ENCODE measurements at places on chromosomes 11 and 22.

DNA sequence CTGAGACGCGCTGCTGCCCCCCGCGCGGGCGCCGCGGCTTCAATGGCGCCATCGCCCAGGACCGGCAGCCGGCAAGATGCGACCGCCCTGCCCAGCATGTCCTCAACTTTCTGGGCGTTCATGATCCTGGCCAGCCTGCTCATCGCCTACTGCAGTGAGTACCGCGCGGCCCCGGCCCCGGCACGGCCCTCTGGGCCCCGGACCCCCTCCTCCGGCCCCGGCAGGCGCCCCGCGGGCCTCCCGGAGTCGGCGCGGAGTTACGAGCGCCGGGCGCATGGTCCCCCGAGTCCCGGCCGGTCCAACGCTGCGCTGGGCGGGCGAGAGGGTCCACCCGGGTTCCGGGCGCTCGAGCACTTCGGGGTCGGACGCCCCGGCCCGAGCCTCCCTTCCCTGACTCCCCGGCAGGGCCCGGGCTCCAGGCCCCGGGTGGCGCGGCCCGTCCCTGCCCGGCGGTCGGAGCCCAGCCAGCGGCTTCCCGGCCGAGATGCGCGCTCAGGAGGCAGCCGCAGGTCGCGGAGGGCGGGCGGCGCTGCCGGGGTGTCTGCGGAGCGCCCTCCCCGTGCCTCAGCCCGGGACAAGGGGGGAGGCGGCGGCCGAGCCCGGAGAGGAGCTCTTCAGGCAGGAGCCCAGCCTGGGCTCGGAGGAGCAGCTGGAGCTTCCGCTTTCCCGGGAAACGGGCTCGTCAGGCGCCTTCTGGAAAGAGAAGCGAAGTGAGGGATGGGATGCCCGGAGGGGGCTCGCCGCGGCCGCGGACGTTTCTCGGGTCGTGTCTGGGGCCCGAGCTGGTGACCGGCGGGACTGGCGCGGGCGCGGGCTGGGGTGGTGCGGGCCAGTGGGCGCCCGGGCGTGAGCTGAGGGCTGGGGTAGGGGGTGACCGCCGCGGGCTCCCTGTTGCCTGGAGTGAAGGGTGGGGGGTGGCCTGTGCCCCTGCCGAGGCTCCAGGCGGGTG, 1337.8 kb downstream of the BRD1 start:
- DNase-seq, result no peak

- no peak for DNase-seq
Observed at GRCh38 chr11:75428989-75429640, 3.9 kb downstream of the KLHL35 start.

DNA sequence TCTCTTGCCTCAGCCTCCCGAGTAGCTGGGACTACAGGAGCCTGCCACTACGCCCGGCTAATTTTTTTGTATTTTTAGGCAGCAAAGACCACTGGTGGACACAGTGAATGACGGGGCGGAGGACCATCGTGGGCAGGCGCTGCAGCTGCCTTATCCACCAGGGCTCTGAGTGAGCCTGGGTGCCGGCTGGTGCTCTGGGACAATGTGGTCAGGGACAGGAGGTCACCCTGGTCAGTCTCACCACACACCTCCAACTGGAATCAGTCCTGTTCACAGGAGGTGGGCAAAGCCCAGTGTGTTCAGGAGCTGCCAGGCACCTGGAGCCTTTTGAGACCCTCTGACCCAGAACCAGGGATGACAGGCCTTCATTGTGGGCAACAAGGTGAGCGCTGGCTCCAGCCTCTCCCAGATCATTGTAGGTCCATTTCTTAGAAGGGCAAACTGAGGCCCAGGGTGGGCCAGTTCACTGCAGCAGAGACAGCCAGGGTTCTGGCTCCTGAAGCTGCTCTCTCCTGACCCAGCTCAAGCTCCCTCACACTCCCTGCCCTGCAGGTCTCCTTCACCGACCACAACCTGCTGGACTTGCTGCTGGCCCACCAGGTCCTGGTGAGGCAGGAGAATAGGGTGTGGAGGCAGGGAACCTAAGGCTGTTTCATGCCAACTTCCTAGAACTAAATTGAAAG, 15.7 kb upstream of the CABP2 start:
- DNase-seq, result no peak

DNA sequence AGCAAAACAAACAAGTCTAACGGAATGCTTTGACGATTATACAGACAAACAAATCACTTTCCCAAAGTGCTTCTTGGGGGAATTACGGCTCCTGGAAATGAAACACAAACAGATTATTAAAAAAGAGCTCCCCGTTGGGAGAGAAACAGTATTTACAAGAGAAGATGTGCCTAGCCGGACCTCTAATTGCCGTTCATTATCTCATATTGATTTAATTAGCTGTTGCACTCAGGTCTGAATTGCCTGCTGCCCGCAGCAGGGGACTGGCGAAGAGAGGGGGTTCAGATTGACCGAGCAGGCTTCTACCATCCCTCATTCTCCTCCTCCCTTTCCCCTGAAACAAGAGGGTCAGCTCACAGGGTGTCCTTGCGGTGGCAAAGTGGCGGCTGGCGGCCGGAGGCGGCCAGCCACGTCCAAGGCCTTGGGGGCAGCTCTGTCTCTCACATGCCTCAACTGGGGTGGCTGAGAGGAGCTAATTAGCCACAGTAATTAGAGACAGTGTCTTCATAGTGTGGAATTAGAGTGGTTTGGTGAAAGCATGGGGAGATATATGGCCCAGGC, 295.1 kb downstream of the MIAT start:
- DNase-seq, result no peak

DNA sequence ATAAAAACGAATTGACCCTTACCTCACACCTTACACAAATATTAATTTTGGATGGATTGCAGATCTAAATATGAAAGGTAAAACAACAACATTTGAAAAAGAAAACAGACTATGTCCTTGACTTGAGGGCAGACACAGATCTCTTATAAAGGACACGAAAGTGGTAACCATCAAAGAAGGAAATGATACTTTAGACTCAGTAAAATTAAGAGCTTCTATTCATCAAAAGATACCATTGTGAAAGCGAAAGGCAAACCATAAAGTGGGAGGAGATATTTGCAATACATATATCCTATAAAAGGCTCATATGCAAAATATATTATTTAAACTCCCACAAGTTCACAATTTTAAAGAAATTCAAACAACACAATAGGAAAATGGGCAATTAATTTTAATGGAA, 5.0 kb downstream of the HEPACAM start:
- no peak for DNase-seq

DNA sequence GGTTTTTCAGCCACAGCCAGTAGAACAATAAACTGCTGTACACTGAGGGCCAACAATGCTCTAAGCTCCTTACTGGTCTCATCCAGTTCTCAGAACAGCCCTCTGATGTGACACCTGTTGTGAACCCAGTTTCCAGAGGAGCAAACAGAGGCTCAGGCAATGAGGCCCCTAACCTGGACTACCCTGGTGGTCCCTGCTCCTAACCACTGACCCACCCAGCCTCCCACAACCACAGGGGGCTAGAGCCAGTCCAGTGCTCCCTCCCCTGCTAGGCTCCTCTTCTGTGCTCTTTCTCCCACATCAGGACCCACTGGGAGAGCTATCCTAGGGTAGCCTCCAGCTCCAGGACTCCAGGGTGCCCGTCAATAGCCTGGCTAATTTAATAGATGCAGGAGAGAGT, 4.1 kb upstream of the SMARCB1 start:
- DNase-seq, result no peak

GRCh38 chr11:10387206-10388083, 67.6 kb upstream of the AMPD3 start:
- DNase-seq, result peak; percentile 92

- DNase-seq, result no peak
Observed at GRCh38 chr22:35332278-35332677, 32.6 kb downstream of the TOM1 start.

GRCh38 chr11:16924826-16925560, 89.2 kb downstream of the PLEKHA7 start:
- DNase-seq, result no peak

DNA sequence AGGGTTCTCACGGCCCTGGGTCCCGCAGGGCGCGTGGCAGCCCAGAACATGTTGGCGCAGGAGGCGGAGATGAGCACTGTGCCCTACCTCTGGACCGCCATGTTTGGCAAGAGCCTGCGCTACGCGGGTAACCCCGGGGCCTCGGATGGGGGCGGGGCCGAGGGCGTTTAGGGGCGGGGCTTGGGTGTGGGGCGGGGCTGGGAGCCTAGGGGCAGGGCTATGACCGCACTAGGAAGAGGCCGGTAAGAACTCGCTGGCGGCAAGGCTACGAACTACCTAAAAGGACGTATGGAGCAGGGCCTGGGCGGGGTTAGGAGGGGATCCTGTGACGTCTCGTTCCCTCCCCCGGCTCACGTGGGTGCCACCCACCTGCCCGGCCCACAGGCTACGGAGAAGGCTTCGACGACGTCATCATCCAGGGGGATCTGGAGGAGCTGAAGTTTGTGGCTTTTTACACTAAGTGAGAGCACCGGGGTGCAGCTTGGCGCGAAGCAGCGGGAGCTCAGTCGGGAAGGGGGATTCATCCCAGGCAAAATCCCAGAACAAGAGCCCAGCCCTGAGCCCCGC, 2.8 kb upstream of the LZTR1 start:
- DNase-seq, result peak; percentile 67

- DNase-seq, result peak; percentile 16
Observed at GRCh38 chr22:21936151-21936775, 16.4 kb downstream of the PPM1F start.

- no peak for DNase-seq
Observed at GRCh38 chr11:45654231-45655011, 11.0 kb downstream of the CHST1 start.

- DNase-seq, result no peak
Observed at GRCh38 chr11:114395736-114396135, 4.6 kb downstream of the C11orf71 start.

DNA sequence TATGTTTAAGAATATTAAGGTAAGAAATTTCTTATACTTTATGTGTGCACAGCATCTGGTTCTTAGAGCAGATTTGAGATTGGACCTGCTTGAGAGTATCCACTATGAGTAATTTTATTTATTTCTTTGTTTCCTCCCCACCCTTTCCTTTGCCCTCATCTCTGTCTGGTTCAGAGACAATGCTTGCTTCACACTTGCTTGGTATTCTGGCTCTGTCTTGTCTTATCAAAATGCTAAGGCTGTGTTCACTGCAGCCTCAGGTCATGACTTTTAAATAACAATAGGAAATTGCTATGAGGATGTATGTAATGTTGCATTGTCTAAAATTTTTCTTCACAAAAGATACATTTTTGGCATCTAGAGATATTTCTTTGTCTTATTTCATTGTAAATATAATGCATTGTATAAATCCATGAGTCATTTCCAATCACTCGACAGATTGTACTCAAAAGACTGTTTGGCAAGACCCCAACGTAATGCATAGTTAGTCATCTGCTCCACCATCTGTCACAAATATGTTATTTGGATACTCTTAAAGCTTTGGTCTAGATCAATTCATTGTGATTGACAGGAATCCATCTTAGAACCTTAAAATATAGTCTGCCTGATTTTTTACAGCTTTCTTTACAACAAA, 395.7 kb downstream of the AASDHPPT start:
- peak; percentile 61 for DNase-seq

GRCh38 chr11:23112390-23112789, 252.1 kb upstream of the CCDC179 start:
- no peak for DNase-seq

- no peak for DNase-seq
Observed at GRCh38 chr11:94139416-94139815, 10.8 kb downstream of the PANX1 start.

DNA sequence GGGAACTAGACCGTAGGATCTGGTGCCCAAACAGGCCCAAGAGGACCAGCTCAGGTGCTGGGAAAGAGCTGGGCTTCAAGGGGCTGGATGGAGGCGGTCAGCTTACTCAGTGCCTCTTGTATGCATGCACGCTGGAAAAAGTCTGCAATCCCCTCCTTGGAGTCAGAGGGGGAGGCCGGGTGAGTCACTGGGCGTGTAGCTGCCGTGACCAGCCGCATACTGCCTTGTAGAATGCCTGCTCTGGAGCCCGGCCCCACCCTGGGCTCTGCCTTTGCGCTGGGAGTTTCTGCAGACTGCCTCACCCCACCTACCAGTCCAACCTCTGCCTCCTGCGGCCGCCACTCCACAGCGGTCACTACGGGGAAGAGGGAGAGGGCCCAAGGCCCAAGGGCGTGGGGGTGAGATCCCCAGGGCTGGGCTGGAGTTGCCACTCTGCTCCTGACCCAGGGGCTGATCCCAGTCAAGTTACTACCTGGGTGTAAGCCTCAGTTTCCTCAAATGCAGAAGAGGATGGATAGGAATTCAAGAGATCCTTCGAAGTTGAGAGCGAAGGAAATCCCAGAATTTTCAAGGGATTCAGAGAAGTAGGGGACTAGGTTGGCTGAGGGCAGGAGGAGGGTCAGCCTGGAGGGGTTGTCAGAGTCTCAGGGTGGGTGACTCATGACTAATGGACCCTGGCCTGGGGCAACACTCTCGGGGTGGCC, 4.2 kb downstream of the MRGPRF start:
- DNase-seq, result peak; percentile 99

- peak; percentile 34 for DNase-seq
Observed at GRCh38 chr22:29701155-29701999, 18.4 kb upstream of the CABP7 start.

DNA sequence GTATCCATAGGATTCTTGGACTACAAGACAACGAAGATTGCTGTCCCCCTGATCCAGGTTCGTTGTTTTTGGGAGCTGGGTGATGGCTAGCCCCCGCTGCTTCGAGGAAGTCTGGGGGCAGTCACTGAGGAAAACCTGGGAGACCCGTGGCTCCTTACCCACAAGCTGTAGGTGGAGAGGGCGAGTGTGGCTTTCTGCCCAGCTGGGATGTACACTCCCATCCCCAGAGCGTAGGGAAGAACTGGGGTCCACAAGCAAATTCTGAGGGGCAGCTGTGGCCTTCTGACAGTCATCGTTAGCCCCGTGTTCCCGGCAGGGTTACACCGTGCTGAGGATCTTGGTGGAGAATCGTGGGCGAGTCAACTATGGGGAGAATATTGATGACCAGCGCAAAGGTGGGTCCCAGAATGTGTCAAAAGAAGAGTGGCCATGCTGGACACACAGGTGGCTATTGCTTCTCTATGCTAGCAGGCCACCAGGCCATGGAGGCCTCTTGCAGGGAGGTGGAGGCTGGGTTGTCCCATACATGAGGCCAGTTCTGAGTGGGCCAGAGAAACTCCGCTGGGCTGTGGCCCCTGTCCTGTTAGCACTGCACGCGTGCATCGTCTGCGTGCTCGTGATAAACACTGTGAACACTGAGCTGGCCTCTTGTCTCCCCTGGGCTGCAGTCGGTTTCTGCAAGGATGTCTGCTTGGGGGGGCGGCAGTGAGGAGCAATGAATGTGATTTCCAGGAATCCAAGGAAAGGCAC, 39.8 kb downstream of the GLB1L2 start:
- no peak for DNase-seq

- DNase-seq, result no peak
Observed at GRCh38 chr11:66361502-66361941, 10.0 kb downstream of the SLC29A2 start.

GRCh38 chr11:46335890-46336562, 11.2 kb upstream of the DGKZ start:
- no peak for DNase-seq
